Left ventricle myocardium inferior (tissue), 1 donor: ENCODE measurements at places on chromosomes 3 and 15. TPM values are rescaled to one million over a fixed set of nuclear protein-coding genes. Genes with fewer than 3 reads are reported as not detected.

- no peak for DNase-seq
Measured at GRCh38 chr3:185242642-185243041, 11.2 kb downstream of the EHHADH start.

GRCh38 chr3:44159696-44160300, 81.9 kb upstream of the TOPAZ1 start:
- no peak for DNase-seq

DNA sequence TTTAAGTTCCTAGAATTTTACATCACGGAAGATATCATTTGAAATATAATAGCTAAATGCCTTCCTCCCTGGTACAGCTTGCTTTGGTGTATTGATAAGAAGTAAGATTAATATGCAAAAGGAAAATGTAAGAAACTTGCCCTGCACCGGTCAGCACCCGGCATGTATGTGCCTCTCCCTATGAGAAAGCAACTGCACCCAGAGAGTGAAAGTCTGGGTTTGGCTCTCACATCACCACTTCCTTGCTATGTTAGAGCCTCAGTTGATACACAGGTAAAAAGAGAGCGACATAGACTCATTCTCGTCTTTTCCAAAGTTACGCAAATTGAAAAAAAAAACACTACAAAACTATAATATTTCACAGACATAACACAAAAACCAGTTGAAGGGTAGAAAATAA, 96.7 kb downstream of the FOXP1 start:
- DNase-seq = no peak

DNA sequence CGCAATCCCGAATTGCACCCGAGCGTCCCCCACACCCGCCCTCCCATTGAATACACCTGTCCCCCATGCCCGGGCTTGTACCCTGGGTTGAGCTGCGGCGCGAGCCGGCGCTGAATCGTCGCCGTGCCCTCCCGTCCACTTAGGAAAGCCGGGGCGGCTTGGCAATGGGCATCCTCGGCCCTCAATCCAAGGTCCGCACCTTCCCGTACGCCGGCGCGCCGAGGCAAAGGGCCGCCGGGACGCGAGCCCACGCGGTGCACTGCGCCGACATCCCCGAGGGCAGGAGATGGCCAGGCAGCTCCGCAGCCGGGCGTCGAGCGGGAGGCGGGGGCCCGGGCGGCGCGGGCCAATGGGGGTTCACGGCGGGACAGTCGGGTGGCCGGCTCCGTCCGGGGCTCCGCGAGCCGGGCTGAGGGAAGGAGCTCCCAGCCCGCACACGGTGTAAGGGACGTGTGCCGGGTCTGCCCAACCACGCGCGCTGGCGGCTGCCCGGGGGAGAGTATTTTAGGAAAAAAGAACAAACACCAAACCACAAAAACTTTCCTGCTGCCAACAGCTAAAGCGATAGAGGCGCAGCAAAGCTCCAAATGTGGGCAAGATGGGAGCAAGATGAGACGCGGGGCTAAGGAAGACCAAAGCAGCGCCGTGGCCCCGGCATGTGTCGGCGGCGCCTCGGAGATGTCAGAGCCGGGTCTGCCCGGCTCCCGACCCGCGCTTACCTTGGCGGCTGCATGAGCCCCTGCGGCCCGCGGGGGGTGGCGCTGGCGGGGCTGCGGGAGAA, 621 bp downstream of the RGMA start:
- peak; percentile 45 for DNase-seq

GRCh38 chr3:39260957-39261356, 18.9 kb downstream of the CX3CR1 start:
- DNase-seq = peak; percentile 84

DNA sequence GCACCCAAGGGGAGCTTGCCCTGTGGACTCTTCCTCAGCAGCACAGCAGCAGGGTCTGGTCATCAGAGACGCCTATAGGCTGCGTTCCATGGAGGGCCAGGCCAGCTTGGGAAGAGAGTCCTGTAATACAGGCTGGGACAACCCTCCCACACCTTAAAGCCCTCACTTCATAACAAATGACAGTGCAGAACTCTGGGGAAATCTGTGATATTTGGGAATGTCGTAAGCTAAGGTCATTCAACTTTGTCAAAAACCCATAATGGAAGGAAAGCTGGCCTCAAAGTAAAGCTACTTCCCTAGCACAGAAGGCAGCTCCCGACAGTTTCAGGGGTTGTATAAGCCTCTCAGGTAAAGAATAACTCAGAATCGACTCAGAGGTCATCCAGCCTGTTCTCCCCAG, 133.1 kb downstream of the MEGF11 start:
- DNase-seq = no peak

DNA sequence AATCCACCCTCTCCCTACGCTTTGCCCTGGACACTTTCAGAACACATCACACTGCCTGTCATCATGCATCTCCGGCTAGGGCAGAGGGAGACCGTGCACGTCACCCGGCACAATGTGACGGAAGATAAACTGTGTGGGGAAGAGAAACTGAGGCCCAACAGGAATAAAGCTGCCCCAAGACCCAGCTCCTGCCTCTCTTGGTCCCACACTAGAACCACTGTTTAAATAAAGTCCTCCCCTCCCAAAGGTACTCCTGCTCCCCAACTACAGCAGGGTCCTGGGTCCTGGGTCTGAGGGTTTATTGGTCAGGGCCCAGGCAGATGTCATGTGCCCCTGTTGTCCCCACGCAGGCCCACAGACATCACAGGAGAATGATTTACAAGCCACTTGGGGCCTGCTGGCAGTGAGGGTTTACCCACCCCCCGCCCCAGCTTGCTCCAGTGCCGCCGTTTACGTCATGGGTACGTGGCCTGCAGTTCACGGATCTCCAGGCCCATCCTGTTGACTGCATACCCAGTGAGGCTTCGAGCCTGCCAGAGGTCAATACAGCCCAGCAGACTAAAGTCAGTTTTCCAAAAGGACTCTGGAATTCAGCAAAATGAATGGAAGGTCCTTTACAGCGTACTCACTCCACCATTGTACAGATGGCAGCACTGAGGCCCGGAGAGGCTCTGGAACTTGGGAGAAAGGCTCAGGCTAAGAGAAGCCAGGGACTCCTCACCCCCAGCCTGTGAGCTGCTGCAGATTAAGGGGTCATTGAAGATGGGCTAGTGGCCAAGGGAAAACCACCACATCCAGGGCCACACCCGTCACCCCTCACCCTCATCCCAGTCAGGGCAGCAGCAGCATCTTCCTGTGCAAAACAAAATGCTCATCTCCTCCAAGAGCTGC, 23.2 kb downstream of the ALS2CL start:
- DNase-seq = peak; percentile 12

DNA sequence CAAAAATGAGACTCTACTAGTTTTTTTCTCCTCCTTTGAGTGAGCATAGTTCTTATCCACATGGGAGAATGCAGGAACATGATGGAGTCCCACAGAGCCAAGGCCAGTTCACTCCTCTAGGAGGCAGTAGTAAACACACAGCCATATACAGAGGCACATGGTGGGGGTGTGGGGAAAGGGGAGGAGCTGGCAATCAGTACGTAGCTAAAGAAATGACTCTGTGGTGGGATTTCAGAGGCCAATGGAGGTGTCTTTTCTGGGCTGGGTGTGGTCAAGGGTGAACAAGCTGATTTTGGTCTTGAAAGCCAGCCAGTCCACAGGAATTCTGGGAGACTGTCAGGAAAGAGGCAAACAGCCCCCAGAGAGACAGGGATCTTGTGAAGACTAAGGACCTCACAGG, 6.6 kb upstream of the RAB11A start:
- DNase-seq = no peak

DNA sequence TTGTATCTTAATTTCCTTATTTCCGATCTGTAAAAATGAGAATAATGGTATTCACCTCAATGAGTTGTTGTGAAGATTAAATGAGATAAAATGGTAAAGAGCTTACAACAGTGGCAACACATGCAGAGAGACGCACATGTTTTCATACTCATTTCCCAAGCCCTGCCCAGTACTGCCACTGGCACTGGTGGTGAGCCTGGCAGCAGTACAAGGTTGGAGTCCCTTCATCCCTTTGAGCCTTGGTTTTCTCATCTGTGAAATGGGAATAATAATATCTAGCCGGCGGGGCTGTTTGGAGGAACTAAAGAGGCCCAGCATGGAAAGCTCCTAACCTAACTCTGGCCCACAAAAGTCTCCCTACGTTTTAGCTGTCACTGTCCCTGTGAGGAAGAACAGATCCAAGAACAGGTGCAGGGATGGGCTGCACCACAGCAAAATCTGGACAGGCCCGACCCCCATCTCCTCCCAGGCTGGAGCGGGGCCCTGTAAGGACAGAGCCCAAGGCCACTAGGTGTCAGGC, 866 bp upstream of the CD276 start:
- DNase-seq = no peak

DNA sequence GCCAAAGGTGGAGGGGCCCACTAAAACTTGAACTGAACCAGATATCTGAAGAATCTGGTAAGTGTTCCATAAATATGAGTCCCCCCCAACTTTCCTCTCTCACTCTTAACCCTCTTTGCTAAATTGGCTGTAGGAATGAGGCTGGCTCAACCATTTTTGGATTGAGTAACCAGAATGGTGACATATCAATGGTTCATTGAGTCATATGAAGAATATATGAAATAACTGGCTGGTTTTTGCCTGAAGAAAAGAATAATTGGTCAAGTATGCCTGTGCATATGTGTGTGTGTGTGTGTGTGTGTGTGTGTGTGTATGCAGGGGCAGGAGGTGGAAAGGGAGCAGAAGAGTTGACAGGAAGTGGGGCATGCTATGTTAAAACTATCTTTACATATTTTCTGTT, 472.9 kb upstream of the THBS1 start:
- no peak for DNase-seq

- DNase-seq = no peak
Measured at GRCh38 chr15:93076217-93076616, 12.8 kb downstream of the RGMA start.

GRCh38 chr15:101068961-101069653, 149.9 kb downstream of the LRRK1 start:
- no peak for DNase-seq

DNA sequence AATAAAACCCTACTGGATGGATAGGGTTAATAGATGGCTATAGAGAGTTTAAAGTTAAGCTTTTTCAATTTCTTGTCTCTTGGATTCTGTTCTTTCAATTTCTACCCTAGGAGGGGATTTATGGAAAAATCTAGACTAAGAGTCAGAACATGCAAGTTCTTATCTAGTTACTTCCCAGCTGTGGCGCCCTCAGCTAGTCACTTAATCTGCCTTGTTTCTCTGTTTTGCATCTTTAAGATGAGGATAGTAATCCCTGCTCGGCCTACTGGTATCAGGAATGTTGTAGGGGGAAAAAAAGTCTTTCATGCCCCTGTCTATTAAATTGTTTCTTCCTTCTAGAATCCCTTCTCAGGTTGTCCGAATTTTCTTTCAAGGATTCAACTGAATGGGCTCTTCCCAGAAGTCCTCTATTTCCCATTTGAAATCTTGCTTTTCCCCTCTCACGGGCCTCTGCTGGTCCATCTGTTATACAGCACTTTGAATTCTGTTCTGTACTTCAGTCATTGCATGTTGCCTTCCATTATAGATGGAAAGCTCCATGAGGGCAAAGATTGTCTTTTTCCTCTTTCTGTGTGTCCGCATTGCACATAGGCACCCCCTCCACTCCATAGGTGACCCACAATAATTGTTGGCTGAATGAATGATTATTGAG, 4.4 kb downstream of the KCTD6 start:
- DNase-seq = no peak

- no peak for DNase-seq
Measured at GRCh38 chr3:194584320-194584776, 48.9 kb downstream of the TMEM44 start.

DNA sequence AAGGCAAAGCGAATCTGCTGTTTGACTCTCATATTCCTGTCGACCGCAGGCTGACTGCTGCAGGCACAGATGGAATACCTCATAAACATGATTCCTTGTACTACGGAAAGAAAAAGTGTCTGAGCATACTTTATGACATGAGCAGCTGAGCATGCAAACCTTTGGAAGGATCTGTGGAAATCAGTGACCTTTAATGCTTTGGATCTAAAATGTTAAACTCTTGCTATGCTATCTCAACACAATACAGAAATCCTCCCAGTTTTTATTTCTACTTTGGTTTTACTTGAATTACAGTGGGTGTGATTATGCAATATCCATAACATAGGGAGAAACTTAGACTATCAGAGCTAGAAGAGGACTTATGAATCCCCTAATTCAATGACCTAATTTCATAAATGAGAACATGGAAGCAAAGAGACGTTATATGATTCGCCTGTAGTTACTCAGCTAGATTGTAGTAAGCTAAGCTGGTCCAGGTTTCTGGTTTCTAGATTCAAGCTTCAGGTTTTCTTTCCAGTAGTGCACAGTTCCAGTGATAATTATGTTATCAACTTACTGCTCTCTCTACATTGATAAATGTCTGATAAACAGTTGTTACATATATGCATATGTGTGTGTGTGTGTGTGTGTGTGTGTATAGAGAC, 127.6 kb upstream of the GBE1 start:
- no peak for DNase-seq

DNA sequence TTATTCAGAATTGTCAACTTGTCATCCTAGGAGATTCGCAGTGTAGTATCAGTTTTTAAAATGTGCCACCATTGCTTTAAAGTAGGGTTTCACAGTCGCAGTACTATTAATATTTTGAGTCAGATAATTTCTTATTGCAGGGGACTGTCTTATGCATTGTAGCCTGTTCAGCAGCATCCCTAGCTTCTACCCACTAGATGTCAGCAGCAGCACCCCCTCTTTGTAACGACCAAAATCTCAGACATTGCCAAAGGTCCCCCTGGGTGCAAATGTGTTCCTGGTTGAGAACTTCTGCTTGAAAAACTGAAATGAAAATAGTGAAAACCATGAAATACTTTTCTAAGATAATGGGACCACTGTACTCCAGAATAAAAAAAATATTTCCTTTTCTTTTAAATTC, 474.8 kb downstream of the CNTN3 start:
- DNase-seq = no peak

- no peak for DNase-seq
Measured at GRCh38 chr3:148004331-148004730, 595.2 kb downstream of the ZIC1 start.

The SLC22A13 gene
- not detected for total RNA-seq

The DUOXA1 gene
- 0.30 TPM for total RNA-seq

The ACKR4 gene
- total RNA-seq = 5.2 TPM

The CCR1 gene
- total RNA-seq = 2.0 TPM

The WDR49 gene
- 3.7 TPM for total RNA-seq

The CYP8B1 gene
- not detected for total RNA-seq

The CCR8 gene
- not detected for total RNA-seq

The CTNNB1 gene
- total RNA-seq = 164 TPM

The TICRR gene
- total RNA-seq = 0.08 TPM

The FOXB1 gene
- not detected for total RNA-seq

The STRA6 gene
- not detected for total RNA-seq
